ENCODE measurements at places on chromosomes 7 and 10.

GRCh38 chr10:87935290-87936141 is 72.1 kb downstream of the PTEN start:
- no peaks in the 10 kb centered on the region for H3K27me3 ChIP-seq
- H3K27ac ChIP-seq = no peak overlapping the region
- no peak for DNase-seq
- no peaks in the 10 kb centered on the region for H3K4me1 ChIP-seq

- DNase-seq = no peak
- H3K36me3 ChIP-seq = no peaks in the 10 kb centered on the region
- no peak overlapping the region for H3K4me3 ChIP-seq
- H3K27me3 ChIP-seq = no peaks in the 10 kb centered on the region
Observed at GRCh38 chr7:138585283-138585993, 115.7 kb downstream of the SVOPL start.

- H3K4me3 ChIP-seq = no peak overlapping the region
- peak overlapping the region; percentile 64 for H3K27ac ChIP-seq
- DNase-seq = peak; percentile 54
- H3K27me3 ChIP-seq = no peaks in the 10 kb centered on the region
- peaks cover 62% of the 10 kb centered on the region for H3K4me1 ChIP-seq
Observed at GRCh38 chr7:29841926-29842701, 35.8 kb downstream of the WIPF3 start.

- H3K4me3 ChIP-seq = no peak overlapping the region
- H3K27ac ChIP-seq = no peak overlapping the region
- peak; percentile 61 for DNase-seq
- no peaks in the 10 kb centered on the region for H3K36me3 ChIP-seq
- H3K27me3 ChIP-seq = no peaks in the 10 kb centered on the region
- H3K4me1 ChIP-seq = peaks cover 6% of the 10 kb centered on the region
Observed at GRCh38 chr7:152132812-152133211, 107.3 kb downstream of the GALNT11 start.

GRCh38 chr7:107846324-107846723 is 43.3 kb upstream of the SLC26A3 start:
- H3K27ac ChIP-seq = no peak overlapping the region
- H3K4me1 ChIP-seq = no peaks in the 10 kb centered on the region
- no peak overlapping the region for H3K4me3 ChIP-seq
- no peaks in the 10 kb centered on the region for H3K27me3 ChIP-seq

DNA sequence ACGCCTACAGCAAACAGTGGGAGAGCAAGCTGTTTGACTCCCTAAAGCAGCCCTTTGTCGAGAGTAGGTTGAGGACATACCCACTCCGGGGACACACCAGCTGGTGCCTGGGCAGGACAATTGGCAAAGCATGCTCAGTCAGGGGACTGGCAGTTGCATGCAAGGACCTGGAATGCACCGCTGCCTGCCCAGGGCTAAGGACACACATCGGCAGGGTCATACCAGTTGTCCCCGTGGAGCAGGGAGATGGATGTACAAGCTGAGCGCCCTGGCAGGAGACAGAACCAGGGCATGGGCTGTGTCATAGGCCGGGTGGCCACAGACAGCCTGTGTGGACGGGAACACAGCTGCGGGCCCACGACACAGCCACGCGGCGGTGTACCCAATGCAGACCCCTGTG is 18.3 kb upstream of the ELN start:
- no peak overlapping the region for H3K27ac ChIP-seq
- peaks cover 8% of the 10 kb centered on the region for H3K4me1 ChIP-seq
- no peaks in the 10 kb centered on the region for H3K27me3 ChIP-seq
- DNase-seq = no peak
- no peak overlapping the region for H3K4me3 ChIP-seq

DNA sequence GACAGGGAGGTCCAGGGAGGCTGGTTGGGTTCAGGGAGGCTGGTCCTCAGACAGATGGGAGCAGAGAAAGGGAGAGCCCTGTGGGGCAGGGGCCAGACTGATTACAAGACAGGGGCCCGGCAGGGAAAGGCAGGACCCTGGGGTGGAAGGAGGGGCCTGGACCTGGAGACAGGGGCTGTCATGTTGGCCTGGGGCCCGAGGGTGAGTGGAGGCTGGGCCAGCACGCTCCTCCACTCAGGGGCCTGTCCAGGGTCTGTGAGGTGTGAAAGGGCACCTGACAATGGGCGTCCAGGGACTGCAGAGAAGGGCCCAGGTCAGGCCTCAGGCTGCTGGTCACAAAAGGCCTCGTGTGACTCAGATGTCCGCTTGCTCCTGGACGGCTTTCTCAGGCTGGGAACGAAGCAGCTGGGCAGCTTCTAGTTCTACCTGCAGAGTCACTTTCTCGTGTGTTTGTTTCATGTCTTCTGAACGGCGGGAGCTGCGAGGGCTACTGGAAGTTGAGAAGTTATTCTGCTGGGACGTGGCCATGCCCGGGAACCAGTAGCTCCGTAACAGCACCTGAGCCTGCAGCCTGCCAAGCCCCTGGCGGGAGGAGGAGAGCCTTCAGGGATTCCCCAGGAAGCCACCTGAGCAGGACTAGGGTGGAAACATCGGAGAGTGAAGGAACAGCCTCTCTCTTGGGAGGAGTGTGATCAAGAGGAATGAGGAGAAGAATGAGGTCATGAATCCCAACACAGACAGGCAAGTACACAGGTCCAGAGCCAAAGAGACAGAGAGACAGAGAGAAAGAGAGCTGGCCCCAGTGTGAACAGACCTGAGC is 65.8 kb downstream of the KLF6 start:
- DNase-seq = no peak
- H3K36me3 ChIP-seq = no peaks in the 10 kb centered on the region
- no peaks in the 10 kb centered on the region for H3K4me1 ChIP-seq
- H3K27ac ChIP-seq = no peak overlapping the region
- no peaks in the 10 kb centered on the region for H3K27me3 ChIP-seq

DNA sequence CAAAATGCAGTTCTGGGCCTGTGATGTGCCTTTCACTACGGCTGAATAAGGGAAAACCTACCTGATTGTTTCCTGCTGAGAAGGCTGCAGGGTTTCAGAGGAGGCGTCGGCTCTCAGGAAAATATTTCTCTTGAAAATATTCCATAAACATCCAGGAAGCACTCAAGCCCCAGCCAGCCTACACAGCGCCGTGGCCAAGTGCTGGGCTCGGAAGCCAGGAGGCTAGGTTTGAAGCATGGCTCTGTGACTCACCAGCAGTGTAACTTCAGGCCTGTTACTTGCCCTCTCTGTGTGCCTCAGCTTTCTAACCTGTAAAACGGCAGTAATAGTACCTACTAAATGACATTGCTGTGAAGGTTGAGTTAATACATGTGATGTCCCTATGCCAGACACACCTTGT is 399.1 kb downstream of the GATA3 start:
- no peaks in the 10 kb centered on the region for H3K4me1 ChIP-seq
- no peak overlapping the region for H3K27ac ChIP-seq
- H3K36me3 ChIP-seq = no peaks in the 10 kb centered on the region
- H3K27me3 ChIP-seq = no peaks in the 10 kb centered on the region
- no peak for DNase-seq

GRCh38 chr10:46255801-46256747 is 30.7 kb upstream of the ANTXRL start:
- peak; percentile 76 for DNase-seq
- no peak overlapping the region for H3K27ac ChIP-seq
- no peaks in the 10 kb centered on the region for H3K27me3 ChIP-seq
- no peaks in the 10 kb centered on the region for H3K36me3 ChIP-seq

- H3K4me3 ChIP-seq = no peak overlapping the region
- H3K36me3 ChIP-seq = no peaks in the 10 kb centered on the region
- no peak for DNase-seq
- H3K4me1 ChIP-seq = no peaks in the 10 kb centered on the region
- no peaks in the 10 kb centered on the region for H3K27me3 ChIP-seq
Observed at GRCh38 chr7:15105711-15106110, 203.2 kb upstream of the DGKB start.

GRCh38 chr10:114615600-114616007 is 42.5 kb downstream of the ABLIM1 start:
- H3K4me3 ChIP-seq = no peak overlapping the region
- no peaks in the 10 kb centered on the region for H3K27me3 ChIP-seq
- H3K36me3 ChIP-seq = no peaks in the 10 kb centered on the region
- H3K4me1 ChIP-seq = no peaks in the 10 kb centered on the region
- H3K27ac ChIP-seq = no peak overlapping the region
- no peak for DNase-seq

DNA sequence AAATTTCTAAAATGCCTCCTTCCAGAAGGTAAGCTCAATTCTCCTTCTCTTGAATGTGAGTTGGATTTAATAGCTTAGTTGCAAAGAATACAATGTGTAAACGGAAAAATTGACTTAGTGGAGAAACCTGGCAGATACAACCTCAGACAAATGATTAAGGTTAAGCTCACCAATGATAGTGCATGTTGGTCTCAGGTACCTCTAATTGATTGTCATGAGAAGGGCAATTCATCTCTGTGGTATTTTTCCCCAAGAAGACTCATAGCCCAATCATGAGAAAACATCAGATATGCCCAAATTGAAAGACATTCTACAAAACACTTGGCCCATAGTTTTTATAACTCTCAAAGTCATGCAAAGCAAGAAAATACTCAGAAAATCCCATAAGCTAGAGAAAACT is 36.2 kb upstream of the TMEM106B start:
- no peak overlapping the region for H3K27ac ChIP-seq
- DNase-seq = no peak
- H3K4me1 ChIP-seq = no peaks in the 10 kb centered on the region
- no peaks in the 10 kb centered on the region for H3K27me3 ChIP-seq
- H3K36me3 ChIP-seq = no peaks in the 10 kb centered on the region

DNA sequence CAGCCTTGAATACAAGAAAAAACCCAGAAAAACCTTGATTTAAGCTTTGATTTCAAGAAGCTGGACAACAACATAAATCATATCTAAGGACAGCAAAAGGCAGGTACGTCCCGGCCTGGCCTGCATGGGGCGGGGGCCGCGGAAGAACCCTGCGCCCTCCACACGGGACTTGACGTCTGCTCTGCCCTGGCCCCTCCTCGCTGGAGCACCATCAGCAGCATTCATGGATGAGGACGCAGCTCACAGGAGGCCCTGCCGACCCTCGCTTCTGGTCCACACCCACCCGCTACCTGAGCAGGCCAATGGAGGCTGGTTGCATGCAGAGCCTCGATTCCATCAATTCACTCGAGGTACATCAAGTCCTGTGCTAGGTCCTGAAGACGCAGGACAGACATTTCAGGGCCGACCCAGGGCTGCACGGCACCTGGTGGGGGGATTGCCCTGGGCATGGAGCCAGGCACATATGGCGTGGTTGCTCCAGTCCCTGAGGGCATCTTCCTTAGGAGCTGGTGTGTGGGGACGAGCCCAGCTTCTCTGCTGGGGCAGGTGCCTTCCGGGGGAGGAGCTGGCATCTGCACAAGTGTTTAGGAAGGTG is 63.1 kb upstream of the NKX6-2 start:
- H3K27me3 ChIP-seq = no peaks in the 10 kb centered on the region
- H3K27ac ChIP-seq = no peak overlapping the region
- peak; percentile 14 for DNase-seq
- H3K36me3 ChIP-seq = no peaks in the 10 kb centered on the region
- no peaks in the 10 kb centered on the region for H3K4me1 ChIP-seq

GRCh38 chr7:131482800-131483199 is 73.6 kb downstream of the PODXL start:
- no peak overlapping the region for H3K4me3 ChIP-seq
- no peaks in the 10 kb centered on the region for H3K4me1 ChIP-seq
- no peaks in the 10 kb centered on the region for H3K36me3 ChIP-seq
- H3K27me3 ChIP-seq = no peaks in the 10 kb centered on the region

Data from testis (tissue), 5 donors.